ENCODE measurements at places on chromosomes 2 and 18. TPM values are rescaled to one million over a fixed set of nuclear protein-coding genes. Genes with fewer than 3 reads are reported as not detected.
A peak's percentile ranks its signal among the peaks of the same experiment; 100 is the strongest.

GRCh38 chr2:71471276-71471675, 17.9 kb downstream of the DYSF start:
- H3K27ac ChIP-seq = no peak overlapping the region
- H3K27me3 ChIP-seq = peaks cover 44% of the 10 kb centered on the region
- H3K36me3 ChIP-seq = no peaks in the 10 kb centered on the region
- H3K4me1 ChIP-seq = no peaks in the 10 kb centered on the region
- H3K4me3 ChIP-seq = no peak overlapping the region
- no peak for DNase-seq

GRCh38 chr2:231182513-231182899, 15.9 kb upstream of the ARMC9 start:
- H3K4me1 ChIP-seq = peaks cover 12% of the 10 kb centered on the region
- no peaks in the 10 kb centered on the region for H3K36me3 ChIP-seq
- DNase-seq = no peak
- no peak overlapping the region for H3K27ac ChIP-seq
- no peaks in the 10 kb centered on the region for H3K27me3 ChIP-seq

GRCh38 chr2:166170356-166170755, 42.5 kb upstream of the SCN1A start:
- H3K4me3 ChIP-seq = no peak overlapping the region
- H3K36me3 ChIP-seq = no peaks in the 10 kb centered on the region
- DNase-seq = no peak
- H3K27ac ChIP-seq = no peak overlapping the region

DNA sequence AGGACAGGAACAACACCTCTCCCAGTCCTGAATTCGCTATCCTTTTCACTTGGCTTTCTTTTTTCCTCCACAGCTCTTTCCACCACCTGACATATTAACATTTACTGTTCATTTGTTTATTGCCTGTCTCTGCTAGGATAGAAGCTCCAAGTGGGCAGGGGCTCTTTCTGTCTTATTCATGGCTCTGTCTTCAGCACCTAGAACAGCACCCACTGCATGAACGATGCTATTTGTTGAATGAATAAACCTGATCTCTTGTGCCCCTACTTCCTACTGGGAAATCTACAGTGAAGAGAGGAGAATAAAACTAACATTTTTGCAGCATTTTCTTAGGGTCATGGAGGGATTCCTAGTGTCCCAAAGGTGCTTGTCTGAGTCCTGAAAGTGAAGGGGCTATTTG, 24.4 kb upstream of the GAREM2 start:
- no peak overlapping the region for H3K4me3 ChIP-seq
- peaks cover 14% of the 10 kb centered on the region for H3K27me3 ChIP-seq
- no peak for DNase-seq
- H3K36me3 ChIP-seq = peaks cover 2% of the 10 kb centered on the region

- no peaks in the 10 kb centered on the region for H3K36me3 ChIP-seq
- H3K4me1 ChIP-seq = peaks cover 70% of the 10 kb centered on the region
- peak; percentile 42 for DNase-seq
- peak overlapping the region; percentile 83 for H3K27ac ChIP-seq
- H3K27me3 ChIP-seq = no peaks in the 10 kb centered on the region
Observed at GRCh38 chr2:29010946-29011345, 29.8 kb downstream of the TOGARAM2 start.

DNA sequence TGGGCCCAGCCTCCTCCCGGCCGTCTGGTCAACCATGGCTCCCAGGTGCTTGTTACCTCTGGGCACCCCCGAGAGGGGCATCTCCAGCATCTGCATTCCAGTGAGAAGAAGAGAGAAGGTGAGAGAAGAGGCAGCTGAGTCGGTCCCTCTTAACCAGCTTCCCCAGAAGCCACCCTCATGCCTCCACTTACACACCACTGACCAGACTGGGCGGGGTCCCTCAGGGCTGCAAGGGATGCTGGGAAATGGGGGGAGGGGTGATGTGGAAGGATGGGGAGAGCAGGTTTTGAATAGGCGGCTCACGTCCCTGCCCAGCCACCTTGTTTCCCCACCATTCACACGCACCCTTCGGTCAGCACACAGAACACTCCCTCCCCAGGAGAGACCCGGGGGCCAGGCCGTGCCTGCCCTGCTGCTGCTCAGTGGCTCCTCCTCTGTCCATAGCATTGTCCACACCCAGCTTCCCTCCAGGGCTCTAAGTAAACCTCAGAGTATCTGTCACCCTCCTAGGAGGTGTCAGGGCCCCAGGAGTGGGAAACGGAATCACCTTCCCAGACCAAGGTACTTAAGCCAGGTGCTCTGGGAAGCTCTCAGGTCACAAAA, 34.7 kb downstream of the GBX2 start:
- H3K36me3 ChIP-seq = no peaks in the 10 kb centered on the region

- no peak overlapping the region for H3K27ac ChIP-seq
- peaks cover 3% of the 10 kb centered on the region for H3K36me3 ChIP-seq
- H3K4me3 ChIP-seq = no peak overlapping the region
- peaks cover 16% of the 10 kb centered on the region for H3K4me1 ChIP-seq
- no peak for DNase-seq
Observed at GRCh38 chr18:49226243-49227000, 234.0 kb downstream of the DYM start.

GRCh38 chr2:233119806-233120205, 59.7 kb downstream of the INPP5D start:
- peaks cover 42% of the 10 kb centered on the region for H3K4me1 ChIP-seq
- peaks cover 10% of the 10 kb centered on the region for H3K36me3 ChIP-seq
- no peaks in the 10 kb centered on the region for H3K27me3 ChIP-seq
- H3K4me3 ChIP-seq = no peak overlapping the region
- H3K27ac ChIP-seq = no peak overlapping the region

DNA sequence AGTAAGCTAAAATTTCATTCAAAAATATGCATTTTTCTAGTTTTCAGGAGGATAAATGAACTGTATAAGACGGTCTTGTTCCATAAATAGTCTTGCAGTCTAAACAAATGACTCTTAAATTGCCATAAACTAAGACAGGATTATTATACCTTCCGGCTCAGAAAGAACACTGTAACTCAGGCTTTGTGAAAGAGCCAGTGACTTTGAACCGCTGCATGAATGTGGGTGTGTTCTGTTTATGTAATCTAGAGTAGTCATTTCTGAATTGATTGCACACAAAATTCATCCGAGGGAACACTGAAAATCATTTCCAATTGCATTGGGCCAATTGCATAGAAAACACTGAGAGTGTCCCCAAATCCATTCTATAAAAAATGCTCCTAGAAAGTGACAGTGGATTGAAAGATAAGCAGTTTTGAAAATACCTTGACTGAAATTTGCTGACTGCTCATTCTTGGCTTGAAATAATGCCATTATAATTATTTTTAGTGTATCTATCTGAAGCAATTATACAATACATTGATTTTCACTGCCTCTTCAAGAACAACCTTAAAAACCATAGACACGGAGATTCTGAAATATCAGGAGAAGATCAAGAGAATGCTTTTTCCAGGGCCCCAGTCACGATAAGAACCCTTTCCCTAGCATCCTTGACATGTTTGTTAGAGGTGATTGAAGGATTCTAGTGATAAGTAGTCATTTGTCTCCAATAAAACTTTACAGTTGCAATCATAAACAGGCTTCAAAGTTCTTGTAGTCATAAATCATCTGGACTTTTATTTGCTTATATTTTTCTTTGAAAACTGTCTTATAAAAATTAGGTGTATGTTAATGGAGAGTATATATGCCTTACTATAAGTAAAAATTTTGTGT, 55.4 kb downstream of the CNTNAP5 start:
- H3K36me3 ChIP-seq = peaks cover 1% of the 10 kb centered on the region
- H3K27ac ChIP-seq = no peak overlapping the region
- H3K4me3 ChIP-seq = no peak overlapping the region

GRCh38 chr18:76721207-76721996, 101.0 kb upstream of the ZNF236 start:
- peaks cover 31% of the 10 kb centered on the region for H3K4me1 ChIP-seq
- DNase-seq = peak; percentile 73
- H3K36me3 ChIP-seq = no peaks in the 10 kb centered on the region
- peaks cover 13% of the 10 kb centered on the region for H3K27me3 ChIP-seq

- H3K27me3 ChIP-seq = peaks cover 19% of the 10 kb centered on the region
- DNase-seq = no peak
- H3K36me3 ChIP-seq = no peaks in the 10 kb centered on the region
- no peak overlapping the region for H3K27ac ChIP-seq
Observed at GRCh38 chr18:58997811-58998337, 133.2 kb downstream of the ZNF532 start.

Gene TFCP2L1
- total RNA-seq = 0.10 TPM

- H3K36me3 ChIP-seq = no peaks in the 10 kb centered on the region
- no peak for DNase-seq
- H3K4me3 ChIP-seq = no peak overlapping the region
- no peaks in the 10 kb centered on the region for H3K4me1 ChIP-seq
- peaks cover 38% of the 10 kb centered on the region for H3K27me3 ChIP-seq
Observed at GRCh38 chr2:240196716-240197461, 56.4 kb upstream of the OTOS start.

DNA sequence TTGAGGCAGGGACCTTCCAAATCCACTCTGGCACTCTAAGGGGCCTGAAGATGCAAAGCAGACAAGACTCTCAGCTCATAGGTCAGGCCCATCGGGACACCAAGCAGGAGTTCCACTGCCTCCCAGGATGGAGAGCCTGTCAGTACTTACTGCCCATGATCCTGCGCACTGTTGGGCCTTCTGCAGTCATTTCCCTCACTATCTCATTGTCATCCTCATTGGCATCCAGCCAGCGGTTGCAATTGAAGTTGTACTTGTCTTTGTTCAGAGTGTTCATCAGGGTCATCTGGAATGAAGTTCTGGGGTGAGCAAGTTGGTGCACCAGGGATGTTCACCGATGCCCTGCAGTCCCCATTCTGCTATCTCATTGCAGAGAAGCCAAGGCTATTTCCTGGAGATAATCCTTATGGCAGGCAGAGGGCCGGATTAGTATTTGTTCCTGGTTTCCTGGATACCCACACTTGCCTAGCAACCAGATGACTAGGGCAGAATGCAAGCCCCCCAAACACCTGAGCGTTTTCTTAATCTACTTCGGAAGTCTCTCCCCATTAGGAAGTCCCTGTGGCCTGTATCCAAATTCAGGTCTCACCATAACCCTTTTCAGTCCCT, 65.1 kb downstream of the LOXHD1 start:
- no peak overlapping the region for H3K4me3 ChIP-seq
- H3K27ac ChIP-seq = no peak overlapping the region
- no peaks in the 10 kb centered on the region for H3K4me1 ChIP-seq
- H3K36me3 ChIP-seq = no peaks in the 10 kb centered on the region
- peaks cover 7% of the 10 kb centered on the region for H3K27me3 ChIP-seq
- DNase-seq = no peak

GRCh38 chr18:13398631-13399030, 180.1 kb downstream of the LDLRAD4 start:
- peaks cover 29% of the 10 kb centered on the region for H3K4me1 ChIP-seq
- H3K36me3 ChIP-seq = peaks cover 3% of the 10 kb centered on the region
- H3K27me3 ChIP-seq = no peaks in the 10 kb centered on the region
- no peak overlapping the region for H3K27ac ChIP-seq
- H3K4me3 ChIP-seq = no peak overlapping the region

- H3K27ac ChIP-seq = no peak overlapping the region
- no peak overlapping the region for H3K4me3 ChIP-seq
- H3K36me3 ChIP-seq = no peaks in the 10 kb centered on the region
- H3K27me3 ChIP-seq = peaks cover 7% of the 10 kb centered on the region
- H3K4me1 ChIP-seq = no peaks in the 10 kb centered on the region
Observed at GRCh38 chr2:60391649-60392375, 161.6 kb downstream of the BCL11A start.

DNA sequence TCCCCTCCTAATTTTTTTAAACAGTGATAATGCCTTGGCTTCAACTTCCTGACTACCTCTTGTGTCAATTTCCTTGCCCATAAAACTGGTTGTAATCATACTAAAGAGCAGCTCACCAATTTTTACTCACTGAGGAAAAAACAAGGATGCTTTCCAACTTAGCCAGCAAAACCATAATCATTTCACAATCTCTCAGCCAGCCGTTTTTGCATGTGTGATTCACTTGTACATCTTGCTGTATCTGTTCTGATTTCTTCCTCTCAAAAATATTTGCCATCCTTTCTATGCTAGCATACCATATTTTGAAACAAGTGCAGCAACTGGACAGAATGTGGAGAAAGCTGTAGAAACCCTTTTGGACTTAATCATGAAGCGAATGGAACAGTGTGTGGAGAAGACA, 60.7 kb downstream of the RAB27B start:
- H3K27me3 ChIP-seq = no peaks in the 10 kb centered on the region
- no peaks in the 10 kb centered on the region for H3K36me3 ChIP-seq
- H3K4me3 ChIP-seq = no peak overlapping the region
- H3K4me1 ChIP-seq = no peaks in the 10 kb centered on the region

DNA sequence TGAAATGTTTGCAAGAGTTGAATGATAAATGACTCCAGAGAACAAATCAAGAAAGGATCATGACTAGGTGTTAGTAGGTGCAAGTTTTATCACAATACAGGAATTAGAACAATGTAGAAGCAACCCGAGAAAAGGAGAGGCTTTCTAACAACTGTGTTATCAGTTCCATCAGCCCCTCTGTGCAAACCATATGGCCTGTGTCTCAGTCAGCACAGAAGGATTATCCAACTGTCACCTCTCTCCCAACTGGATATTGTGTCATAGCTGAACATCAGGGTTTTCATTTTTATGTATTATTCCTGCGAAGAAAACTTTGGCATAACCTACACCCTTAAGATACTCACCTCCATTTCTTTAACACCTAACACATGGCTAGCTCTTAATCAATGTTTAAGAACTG, 321.6 kb upstream of the RND3 start:
- no peak for DNase-seq
- H3K36me3 ChIP-seq = no peaks in the 10 kb centered on the region
- H3K4me1 ChIP-seq = no peaks in the 10 kb centered on the region
- H3K4me3 ChIP-seq = no peak overlapping the region

Gene ANKRD29
- total RNA-seq = not detected

GRCh38 chr2:229162015-229162414, 109.1 kb downstream of the PID1 start:
- no peaks in the 10 kb centered on the region for H3K27me3 ChIP-seq
- DNase-seq = no peak
- H3K27ac ChIP-seq = no peak overlapping the region
- H3K4me1 ChIP-seq = no peaks in the 10 kb centered on the region

DNA sequence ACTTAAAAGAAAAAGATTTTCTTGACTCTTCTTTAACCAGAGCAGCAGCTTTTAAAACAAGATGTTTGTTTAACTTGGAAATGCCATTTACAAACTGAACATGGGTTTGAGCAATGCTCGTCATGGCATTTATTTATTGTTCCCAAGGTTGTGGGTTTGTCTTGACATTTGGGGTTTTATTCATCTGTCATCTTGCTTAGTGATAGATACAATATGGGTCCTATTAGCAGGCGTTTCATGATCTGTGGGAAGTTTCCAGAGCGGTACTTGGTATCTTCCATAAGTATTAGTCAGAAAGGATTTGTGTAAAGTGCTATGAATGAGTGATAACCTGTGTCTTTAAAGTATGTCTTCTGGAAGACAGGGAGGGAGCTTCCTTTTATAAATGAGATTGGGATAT, 29.9 kb upstream of the MGAT5 start:
- no peak overlapping the region for H3K27ac ChIP-seq
- peak overlapping the region; percentile 17 for H3K4me3 ChIP-seq
- DNase-seq = no peak

- no peak overlapping the region for H3K27ac ChIP-seq
- H3K36me3 ChIP-seq = peaks cover 2% of the 10 kb centered on the region
- no peak for DNase-seq
- H3K27me3 ChIP-seq = no peaks in the 10 kb centered on the region
Observed at GRCh38 chr2:97707362-97708047, 5.9 kb upstream of the ZAP70 start.

GRCh38 chr2:11811036-11811654, 64.7 kb downstream of the LPIN1 start:
- H3K27me3 ChIP-seq = no peaks in the 10 kb centered on the region
- peaks cover 39% of the 10 kb centered on the region for H3K36me3 ChIP-seq
- H3K27ac ChIP-seq = peak overlapping the region; percentile 25
- H3K4me3 ChIP-seq = no peak overlapping the region

- H3K4me1 ChIP-seq = peaks cover 65% of the 10 kb centered on the region
- peak overlapping the region; percentile 97 for H3K27ac ChIP-seq
- H3K27me3 ChIP-seq = peaks cover 9% of the 10 kb centered on the region
- peaks cover 36% of the 10 kb centered on the region for H3K36me3 ChIP-seq
Observed at GRCh38 chr2:136117391-136117841, 533 bp downstream of the CXCR4 start.
